HFFc6 (cell line): ENCODE measurements at places on chromosomes 11 and 22.
A peak's percentile ranks its signal among the peaks of the same experiment; 100 is the strongest.

DNA sequence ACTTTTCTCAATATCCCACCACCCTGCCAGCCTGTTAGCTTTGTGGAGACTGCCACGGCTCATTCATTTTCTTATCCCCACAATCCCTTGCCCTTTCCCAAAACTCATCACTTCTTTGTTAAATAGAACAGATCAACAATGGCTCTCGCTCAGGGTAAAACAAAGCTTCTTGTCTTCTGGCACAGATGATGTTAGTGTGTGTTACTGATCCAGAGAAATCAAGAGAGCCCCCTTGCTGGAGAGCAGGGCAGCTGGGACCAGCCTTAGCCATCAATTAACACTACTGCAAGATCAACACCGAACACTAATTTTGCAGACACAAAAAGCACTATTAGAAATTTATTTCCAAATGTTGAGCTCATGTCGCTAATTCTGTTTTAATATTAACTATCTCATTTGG lies 420.9 kb downstream of the TENM4 start:
- no peak for DNase-seq

GRCh38 chr11:102879801-102880200 lies 5.0 kb upstream of the MMP12 start:
- no peak for DNase-seq

GRCh38 chr11:62556875-62557631 lies 10.4 kb upstream of the AHNAK start:
- DNase-seq = no peak

DNA sequence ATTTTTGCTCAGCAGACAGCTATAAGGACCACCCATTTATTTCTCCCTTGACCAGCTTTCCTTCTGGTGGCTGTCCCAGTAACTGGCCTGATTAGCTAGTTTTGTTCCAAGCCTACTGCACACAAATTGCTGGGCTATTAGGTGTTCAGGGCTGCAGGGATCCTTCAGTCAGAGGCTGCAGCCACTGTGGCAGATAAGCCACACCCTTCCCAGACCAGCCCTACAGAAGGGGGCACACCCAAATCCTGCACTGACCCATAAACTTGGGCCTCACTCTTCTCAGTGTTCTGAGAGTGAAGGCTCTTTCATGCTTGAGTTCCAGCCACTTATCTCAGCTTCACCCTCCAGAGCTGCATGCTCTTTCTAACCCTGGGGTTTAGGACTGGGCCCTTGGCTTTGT lies 200.0 kb downstream of the AASDHPPT start:
- no peak for DNase-seq

DNA sequence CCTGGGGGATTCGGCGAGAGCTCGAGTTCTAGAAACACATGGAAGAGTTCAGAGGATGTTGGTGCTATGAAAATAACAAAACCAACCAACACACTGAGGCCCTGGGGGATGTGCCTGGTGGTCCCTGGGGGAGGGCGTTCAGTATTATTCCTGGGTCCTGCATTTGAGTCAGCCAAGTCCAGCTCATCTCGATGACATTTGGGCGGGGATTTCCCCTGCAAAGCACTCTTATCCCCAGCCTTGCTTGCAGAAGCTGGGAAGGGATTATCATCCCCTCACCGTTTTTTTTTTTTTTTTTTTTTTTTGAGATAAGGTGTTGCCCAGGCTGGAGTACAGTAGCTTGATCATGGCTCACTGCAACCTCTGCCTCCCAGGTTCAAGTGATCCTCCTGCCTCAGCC lies 2.1 kb upstream of the SMIM38 start:
- DNase-seq = no peak

DNA sequence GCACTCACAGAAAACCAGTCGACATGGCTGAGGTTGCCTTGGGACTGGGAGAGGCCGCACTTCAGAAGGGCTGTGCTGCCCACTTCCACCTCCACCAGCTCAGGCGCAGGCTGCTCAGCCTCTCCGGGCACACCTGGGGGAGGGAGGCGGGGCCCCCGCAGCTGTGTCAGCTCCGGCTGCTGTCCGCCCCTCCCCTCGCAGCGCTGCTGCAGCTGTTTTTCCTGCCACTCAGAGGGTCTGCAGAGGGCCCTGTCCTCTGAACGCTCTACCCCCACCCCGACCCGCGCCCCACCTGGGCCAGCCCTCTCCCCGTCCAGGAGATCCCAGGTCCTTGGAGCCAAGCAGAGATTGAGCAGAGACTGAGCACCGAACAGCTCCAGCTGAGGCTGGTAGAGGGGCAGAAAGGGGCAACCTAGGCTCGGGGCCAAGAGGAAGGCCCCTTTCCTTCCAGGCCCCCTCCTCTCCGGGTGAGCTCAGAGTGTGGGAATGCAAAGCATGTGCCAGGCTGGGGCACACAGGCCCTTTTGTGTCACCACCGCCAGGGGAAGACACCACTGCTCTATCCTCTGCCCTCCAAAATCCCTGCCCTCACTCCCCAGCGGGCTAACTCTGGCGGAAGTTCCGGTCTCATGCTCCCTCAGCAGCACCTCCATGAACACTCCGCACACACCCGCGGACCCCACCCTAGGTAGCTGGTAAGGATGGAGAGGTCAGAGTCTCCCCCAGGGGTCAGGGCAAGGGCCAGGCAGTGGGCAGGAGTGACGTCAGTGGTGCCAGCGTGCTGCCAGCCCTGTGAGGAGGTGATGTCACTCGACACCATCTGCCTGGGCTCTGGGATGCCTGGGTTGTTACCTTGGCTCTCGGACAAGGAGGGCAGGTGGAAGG lies 1.6 kb downstream of the MCAM start:
- no peak for DNase-seq

- DNase-seq = no peak
Observed at GRCh38 chr11:2815762-2816496, 69.6 kb downstream of the CDKN1C start.

GRCh38 chr11:62666259-62666926 lies 1.3 kb downstream of the CSKMT start:
- no peak for DNase-seq

- DNase-seq = no peak
Observed at GRCh38 chr11:83078269-83078668, 6.6 kb upstream of the RAB30 start.

DNA sequence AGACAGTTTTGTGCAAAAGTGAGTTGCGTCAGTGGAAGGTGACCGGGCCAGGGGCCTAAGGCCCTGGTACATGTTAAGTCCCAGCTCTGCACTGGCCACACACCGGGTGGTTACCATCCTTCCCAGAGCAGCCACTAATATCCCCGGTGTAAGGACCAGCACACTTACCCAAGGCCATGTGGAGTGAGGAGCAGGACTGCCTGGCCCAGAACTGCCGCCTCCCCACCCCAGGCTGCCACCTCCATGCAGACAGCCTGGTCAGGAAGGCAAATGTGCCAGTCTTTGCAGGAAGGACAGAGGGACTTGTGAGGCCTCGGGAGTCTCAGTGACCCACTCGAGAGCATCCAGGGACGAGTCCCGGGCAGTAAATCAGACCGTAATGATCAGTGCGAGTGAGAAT lies 102.9 kb downstream of the MORC2 start:
- DNase-seq = no peak

DNA sequence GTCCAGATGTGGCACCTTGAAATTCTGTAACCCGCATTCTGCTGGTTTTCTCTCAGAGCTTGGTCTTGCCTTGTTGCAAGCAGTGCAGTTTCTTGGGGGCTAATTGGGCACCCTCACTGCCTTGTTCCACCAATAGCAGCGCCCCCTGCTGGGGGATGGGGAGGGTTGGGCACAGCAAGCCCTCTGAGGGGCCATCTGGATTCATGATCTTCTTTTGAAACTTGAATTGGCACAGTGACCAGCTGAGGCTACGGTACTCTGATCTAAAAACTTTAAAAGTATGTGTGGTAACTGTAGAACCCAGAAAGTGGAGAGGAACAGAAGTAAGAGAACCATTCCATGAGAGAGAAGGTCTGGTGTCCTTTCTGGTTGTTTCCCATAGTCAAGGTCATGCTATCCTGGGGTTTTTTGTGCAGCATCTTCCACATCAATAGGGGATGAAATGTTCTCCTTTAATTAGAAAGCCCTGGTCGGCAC lies 64.2 kb downstream of the MED15 start:
- DNase-seq = no peak

DNA sequence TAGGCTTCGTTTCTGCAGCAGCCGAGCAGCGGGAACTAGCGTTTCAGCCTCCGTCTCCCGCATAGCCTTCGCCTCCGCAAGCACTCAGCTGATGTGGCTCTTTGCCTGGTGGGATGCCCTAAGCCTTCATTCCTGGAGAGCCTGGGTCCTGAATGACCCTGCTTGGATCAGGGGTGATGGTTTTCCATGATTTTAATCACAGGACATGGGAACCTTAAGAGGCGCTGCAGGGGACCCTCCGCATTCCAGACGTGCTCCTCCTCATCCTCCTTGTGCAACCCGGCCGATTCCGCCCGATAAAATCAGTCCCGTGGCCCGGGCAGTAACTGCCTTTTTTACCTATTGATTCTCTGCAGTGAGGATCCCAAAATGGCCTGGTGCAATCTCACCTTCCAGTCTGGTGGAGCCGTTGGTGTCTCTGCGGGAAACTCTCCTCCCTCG lies 8.2 kb downstream of the C11orf21 start:
- no peak for DNase-seq

GRCh38 chr11:46259971-46260560 lies 17.4 kb upstream of the CREB3L1 start:
- DNase-seq = no peak

GRCh38 chr11:57303280-57303989 lies 21.3 kb downstream of the TNKS1BP1 start:
- no peak for DNase-seq

- DNase-seq = peak; percentile 50
Observed at GRCh38 chr11:131137046-131137445, 220.8 kb upstream of the SNX19 start.
